ENCODE measurements at places on chromosomes 7 and 10.

DNA sequence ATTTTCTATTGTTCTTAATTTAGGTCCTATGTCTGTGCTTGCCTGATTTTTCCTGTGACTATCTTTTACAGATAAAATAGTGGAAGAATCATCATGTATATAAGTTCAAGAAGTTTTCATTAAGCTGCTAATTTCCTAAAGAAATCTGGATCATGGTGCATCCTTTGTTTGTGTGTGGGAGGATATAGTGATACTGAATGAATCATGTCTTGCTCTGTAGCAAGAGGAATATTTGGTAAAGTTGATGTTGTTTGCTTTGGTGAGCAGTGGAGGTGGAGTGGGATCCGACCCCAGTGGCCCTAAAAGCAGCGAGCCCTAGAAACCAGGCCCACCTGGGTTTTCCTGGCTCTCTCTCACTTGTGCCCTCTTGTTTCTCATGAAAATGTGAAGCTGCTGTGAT is 83.7 kb downstream of the CCNY start:
- no peak for DNase-seq

DNA sequence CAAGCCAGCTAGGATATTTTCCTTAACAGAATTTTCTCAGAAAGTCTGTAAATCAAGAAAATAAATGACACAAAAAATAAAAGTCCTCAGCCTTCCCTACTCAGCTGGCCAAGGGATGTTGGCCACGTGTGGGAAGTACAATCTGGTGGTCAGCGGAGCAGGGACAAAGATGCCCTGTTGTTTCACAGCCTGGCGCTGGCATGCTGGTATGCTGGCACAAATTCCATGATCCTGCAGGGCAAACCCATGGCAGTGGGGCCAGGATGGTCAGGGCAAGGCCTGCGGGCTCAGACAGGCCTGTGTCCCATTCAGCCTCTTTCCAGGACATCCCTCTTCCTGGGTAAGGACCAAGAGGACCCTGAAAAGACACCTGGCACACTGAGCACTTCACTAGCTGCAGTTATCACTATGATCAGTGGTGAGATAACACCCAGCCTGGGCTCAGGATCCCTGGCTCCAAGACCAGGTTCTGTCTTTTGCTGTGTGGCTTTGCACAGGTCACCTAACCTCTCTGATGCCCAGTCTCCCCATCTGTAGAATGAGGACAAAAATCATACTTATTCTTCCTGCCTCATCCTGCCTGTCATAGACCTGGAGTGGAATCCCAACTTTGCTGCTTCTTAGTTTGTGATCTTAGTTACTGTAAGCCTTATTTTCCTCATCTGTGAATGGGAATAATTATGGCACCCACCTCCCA is 10.8 kb upstream of the HSPA12A start:
- DNase-seq: no peak

DNA sequence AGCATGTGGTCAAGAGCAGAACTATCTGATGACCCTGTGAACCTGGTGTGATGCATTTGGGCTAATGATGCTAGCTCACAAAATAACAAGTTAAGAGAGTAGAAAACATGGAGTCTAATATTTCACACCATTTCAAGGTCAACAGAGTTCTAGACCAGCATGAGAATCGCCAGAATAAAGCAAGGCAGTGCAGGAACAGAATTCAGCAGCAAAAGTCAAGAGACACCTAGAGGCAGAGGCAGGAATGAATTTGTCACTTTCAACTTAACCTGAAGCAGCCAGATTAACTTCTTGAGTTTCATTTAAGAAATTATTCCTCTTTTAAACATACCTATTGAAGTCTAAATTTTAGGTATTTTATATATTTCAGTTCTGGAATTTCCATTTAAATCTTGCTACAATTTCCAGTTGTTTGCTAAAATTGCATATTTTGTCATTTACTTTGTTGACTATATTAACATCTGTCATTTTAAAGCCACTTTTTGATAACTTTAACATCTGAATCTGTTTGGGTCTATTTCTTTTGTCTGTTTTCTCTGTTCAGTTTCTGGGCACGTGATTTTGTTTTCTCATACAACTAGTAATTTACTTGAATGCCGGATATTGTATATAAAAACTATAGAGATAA is 44.2 kb upstream of the PRSS58 start:
- peak; percentile 28 for DNase-seq

DNA sequence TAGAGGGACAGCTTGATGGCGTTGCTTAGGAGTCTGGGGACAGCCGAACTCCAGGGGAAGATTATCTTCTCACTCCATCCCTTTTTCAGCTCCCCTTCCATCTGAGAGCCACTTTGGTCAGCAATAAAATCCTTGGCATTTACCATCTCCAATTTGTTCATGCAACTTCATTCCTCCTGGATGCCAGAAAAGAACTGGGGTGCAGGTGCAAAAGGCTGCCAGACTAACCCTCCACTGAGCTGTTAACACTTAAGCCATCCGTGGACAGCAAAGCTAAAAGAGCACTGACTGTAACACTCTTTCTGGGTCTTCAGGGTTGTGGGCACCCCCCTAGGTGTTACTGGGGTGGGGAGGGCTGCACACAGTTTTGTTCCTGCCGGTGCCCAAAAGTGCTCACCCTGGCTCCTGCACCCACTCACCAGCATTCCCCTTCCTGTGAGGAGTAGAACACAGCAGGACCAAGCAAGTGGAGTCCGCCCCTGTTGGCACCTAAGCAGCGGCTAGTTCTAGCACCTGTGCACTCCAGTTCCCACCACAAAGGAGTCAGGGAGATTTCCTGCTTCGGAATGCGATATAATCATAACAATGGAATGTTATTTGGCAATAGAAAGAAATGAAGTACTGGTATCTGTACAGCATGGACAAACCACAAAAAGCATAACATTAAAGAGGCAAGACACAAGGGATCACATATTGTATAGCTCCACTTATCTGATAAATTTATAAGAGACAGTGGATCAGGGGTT is 95.1 kb downstream of the NPY start:
- no peak for DNase-seq

- no peak for DNase-seq
Measured at GRCh38 chr10:124318811-124319210, 99.9 kb downstream of the OAT start.

GRCh38 chr10:2874963-2875362 is 192.4 kb upstream of the PFKP start:
- no peak for DNase-seq

DNA sequence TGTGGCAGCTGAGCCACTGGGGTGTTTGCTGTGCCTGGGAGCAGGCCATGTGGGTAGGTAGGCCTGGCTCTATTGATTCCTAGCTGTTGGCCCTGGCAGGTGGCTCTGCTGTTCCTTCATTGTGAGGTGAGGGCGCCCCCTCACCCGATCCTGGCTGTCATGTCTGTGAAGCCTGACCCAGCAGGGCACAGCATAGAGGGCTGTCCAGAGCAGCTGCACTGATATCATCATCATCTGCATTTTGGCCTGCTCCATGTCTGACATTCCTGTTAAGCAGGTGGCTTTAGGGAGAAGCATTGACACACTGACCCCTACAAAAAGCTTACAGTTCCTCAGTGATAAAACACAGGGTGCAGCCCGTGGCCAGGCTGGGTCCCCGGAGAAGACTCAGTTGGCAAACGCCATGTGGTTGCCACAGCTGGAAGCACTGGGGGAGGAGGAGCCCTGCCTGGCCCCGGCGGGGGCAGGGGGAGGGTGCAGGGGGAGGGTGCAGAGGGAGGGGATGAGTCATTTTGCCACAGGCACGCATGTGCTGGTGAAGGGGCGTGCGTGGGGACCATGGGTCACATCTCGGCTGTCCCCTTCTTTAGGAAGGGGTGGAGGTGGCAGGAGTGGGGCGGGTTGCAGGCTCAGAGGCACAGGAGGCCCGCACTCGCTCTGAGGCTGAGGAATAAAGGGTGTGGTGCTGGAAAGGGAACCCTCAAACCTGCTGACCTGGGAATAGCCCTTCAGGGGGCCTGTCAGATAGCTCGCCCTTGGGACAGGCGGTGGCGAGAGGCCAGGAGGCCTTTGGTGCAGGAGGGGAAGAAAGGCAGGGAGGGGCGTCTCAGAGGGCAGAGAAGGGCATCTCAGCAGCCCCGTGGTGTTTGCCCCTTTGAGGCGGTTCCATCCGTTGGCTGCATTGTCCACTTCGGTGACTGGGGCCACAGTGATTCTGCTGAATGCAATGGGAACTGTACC is 31.6 kb downstream of the IKZF1 start:
- peak; percentile 23 for DNase-seq

DNA sequence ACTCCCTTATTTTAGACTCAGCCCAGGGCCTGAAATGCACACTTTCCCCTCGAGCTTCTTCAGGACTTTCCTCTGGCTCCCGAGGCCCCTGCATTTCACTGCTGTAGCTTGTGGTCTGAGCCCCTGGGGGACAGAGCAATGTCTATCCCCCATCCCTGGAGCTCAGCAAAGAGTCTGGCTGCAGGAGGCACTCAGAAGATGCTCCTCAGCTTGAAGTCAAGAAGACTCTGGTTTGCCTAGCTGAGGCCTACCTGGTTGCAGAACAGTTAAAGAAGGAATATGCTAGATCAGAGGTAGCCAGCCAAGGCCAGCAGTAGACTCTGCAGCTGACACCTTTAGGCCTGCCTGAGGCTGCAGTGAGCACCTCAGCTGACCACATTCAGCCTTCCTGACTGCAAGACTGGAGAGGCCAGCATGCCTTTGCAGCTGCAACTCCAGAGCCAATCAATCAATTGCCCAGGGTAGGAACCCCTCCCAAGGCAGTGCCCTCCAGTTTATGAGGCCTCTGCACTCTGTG is 36.9 kb upstream of the IKZF1 start:
- DNase-seq: no peak

DNA sequence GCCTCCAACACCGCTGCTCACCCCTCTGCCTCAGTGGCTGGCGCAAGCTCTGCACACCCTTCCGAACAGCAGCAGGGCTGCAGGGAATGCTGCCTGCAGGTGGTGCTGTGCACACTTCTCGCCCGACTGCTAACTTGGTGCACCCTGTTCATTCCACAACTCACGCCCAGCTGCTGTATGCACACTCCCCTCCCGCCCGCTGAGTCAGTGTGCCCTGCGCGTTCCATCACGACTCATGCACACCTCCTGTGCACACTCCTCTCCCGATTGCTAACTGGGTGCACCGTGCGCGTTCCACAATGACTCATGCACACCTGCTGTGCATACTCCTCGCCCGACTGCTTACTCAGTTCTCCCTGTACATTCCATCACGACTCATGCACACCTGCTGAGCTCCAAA is 21.5 kb downstream of the ADARB2 start:
- no peak for DNase-seq

DNA sequence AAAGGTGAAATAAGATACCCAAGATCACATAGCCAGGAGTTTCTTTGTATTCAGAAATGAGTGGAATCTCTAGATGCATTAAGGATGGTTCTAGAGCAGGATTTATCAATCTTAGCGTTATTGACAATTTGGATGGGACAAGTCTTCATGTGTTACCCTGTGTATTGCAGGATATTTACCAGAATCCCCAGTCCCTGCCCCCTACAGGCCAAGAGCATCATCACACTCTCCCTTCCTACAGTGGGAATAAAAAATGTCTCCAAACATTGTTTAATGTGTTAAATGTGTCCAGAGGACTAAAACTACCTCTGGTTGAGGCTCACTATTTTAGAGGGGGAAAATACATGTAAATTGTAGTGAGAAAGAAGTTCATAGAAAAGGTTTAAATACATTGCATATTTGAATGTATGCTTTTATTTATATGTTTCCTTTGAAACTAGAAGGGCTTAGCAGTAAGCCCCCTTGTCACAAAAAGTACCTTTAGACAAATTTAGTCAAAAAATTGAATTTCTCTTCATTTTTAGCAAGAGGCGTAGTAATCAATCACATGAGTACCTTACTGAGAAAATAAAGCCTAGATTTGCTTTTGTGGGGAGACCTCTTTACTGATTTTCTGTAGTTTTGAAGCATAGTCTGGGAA is 141.2 kb downstream of the MLLT10 start:
- DNase-seq: no peak

- DNase-seq: no peak
Measured at GRCh38 chr7:18574676-18575075, 79.1 kb downstream of the HDAC9 start.

GRCh38 chr7:1755783-1756625 is 85.9 kb downstream of the ELFN1 start:
- DNase-seq: no peak

GRCh38 chr10:124288486-124288885 is 130.2 kb downstream of the OAT start:
- DNase-seq: no peak
